Melanocyte of skin (primary cell): ENCODE measurements at places on chromosomes 6 and 20. TPM values are rescaled to one million over a fixed set of nuclear protein-coding genes. Genes with fewer than 3 reads are reported as not detected.

C6orf58 gene
- total RNA-seq, result 2.2 and 3.8 TPM in 2 replicates

NMBR gene
- not detected in 2 replicates for total RNA-seq

CCHCR1 gene
- 10.7 and 10.9 TPM in 2 replicates for total RNA-seq

LRFN2 gene
- not detected in 2 replicates for total RNA-seq

TBX18 gene
- total RNA-seq, result under 0.01 and 0.33 TPM in 2 replicates
